ENCODE measurements at places on chromosomes 13 and 19.

DNA sequence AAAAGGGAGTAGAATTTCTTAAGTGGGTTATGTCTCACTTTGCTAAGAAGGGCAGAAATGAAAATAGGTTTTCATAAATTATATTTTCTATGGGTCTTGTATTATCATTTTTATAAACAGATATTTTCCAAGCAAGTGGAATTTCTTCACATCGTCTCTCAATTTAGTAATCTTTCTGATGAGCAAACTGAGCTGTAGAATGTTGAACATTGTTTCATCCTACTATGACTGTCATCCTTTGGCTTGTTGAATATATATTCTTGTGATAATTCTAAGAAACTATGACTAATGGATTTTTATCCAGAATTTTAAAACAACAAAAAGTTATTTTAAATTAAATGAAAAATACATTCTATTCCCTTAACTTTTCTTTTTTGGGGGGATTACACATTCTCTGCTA is 313.8 kb downstream of the ENOX1 start:
- DNase-seq, result no peak

DNA sequence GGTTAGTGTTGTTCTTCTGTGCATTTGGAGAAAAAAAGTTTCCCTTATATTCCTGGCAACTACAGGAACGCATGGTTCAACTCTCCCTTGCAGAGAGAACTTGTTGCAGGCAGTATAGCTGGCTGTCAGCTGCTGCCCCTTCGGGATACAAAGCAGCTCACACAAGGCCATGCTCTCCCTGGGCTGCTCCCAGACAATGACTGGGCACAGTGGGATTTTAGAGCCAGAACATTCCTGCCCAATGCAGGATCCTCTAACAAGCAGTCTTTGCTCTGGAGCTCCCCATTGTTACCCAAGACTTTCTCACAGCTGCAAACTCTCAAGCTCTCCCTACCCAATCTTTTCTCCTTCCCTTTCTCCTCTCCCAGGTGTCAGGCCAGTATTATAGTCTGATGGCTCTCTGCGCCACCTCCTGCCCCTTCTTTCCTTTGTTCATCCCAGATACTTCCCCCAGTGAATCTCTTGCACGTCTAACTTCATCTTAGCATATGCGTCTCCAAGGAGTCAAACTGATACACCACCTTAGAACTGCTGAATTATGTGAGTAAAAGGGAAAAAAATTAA is 27.5 kb upstream of the SERPINE3 start:
- no peak for DNase-seq

DNA sequence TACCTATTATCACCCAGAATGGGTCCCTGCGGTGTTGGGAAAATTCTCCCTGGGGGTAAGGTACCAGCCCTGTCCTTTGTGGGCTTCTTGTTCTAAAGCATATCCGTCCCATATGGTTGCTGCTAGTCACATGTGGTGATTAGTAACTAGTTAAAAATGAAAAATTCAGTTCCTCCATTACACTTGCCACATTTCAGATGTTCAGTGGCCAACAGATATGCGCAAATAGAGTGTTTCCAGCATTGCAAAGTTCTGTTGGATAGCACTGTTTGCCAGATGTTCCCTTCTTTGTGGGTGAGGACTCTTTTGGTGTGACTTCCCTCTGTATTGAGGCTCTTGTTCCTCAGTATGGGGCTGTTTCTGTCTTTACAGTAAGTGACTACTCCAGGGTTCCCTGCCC is 3.8 kb downstream of the CNOT3 start:
- DNase-seq, result no peak

GRCh38 chr13:48400850-48401291 is 12.0 kb downstream of the LPAR6 start:
- DNase-seq, result no peak

DNA sequence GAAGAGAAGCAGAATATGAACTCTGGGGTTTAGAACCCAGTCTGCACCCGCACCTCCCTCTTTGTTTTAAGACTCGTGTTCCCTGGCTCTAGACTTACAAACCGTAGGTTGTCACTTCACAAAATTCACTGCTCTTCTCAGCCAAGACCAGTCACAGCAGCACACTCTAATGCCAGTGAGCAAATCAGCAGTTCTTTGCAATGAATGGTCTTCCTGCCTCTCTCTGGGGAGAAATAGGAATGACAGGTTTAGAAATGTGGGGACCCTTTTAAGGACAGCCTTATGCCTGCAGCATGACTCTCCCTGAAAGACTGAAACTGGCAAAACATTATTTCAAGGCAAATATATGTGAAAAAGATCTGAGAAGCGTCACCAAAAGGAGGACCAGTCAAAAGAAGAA is 156.9 kb downstream of the KCTD15 start:
- DNase-seq, result no peak

DNA sequence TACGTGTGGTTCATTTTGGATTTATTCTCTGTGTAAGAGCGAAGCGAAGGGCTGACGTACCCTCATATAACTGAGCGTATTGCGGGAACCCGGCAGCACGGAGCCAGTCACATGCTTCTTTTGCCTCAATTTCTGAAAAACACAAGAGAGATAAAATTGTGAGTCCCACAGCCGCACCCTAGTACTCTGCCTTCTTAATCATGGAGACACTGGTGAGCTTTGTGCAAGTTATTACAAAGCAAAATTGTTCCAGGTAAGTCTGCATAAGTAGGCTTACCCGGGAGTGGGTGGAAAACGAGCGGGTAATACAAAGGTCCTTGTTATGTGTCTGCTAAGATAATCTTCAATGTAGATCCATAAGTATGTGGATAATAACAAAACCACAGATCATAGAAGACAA is 118.1 kb downstream of the STARD13 start:
- no peak for DNase-seq

- DNase-seq, result no peak
Observed at GRCh38 chr19:8550070-8550469, 27.2 kb downstream of the MYO1F start.

DNA sequence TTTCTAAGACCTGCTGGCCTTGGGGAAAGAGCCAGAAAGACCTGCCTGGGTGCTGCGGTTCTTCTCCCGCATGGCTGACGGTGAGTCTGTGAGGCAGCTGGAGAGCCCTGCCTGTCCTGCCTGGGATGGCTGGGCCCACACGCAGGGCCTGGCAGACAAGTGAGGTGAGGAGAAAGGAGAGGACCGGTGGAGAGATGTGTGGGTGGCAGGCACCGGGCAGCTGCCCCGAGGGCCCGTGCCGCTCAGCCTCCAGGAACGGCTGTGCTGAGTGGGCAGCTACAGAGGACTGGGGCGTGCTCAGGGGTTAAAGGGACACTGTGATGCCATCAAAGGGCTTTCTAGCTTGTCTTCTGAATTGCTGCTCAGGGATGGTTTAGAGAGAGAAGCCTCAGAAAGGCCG is 53.8 kb downstream of the MLLT1 start:
- DNase-seq, result no peak

DNA sequence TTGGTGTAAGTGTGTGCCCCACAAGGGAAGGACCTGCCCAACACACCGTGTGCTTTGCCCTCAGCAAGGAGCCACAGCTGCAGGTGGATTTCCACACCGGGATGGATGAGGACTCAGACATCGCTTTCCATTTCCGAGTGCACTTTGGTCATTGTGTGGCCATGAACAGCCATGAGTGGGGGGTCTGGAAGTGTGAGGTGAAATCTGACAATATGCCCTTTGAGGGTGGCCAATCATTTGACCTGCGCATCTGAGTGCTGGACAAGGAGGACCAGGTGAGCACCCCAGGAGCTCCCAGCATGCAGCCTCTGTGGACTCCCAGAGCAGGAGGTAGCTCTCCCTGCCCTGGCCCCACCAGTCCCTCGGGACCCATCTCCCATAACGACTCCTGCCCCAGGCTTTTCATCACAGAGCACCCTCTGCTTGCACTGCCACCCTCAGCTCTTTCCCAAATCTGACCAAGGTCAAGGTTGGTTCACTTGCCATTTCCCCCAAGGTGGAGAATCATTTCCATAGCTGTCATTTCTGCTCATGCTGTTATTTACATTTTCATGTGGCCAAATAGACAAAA is 13.2 kb upstream of the EID2 start:
- DNase-seq, result no peak

DNA sequence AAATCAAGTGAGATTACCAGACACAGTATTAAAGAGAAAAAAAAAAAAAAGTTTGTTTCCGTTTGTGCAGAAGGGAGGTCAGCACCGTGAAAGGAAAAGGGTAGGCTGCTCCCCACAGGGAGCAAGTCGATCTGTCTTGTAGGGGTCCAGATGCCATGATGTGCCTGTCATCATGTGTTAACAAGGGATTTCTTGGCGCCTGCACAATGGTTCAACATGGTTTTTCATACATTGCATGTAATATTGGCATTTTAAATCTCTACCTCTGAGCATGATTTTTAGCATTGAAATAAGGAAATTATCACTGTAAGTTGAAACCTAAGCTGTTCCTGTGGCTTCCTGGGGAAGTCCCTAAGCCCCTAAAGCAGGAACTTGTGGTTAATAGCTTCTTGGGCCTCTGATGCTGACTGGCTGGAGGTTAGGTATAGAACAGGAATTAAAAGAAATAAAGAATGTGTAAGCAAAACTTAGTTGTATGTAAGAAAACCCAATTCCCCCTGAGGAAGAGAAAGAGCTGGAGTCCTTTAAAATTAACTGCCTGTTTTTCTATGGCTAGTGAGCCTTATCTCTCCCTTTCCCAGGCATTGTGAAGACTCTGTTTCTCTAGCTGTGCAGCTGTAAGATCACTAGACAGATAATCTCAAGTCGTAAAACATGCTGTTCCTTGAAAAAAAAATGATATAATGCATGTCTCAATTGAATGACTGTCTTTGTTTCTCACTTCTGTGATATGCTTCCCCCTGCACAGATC is 7.4 kb upstream of the FCGBP start:
- no peak for DNase-seq

DNA sequence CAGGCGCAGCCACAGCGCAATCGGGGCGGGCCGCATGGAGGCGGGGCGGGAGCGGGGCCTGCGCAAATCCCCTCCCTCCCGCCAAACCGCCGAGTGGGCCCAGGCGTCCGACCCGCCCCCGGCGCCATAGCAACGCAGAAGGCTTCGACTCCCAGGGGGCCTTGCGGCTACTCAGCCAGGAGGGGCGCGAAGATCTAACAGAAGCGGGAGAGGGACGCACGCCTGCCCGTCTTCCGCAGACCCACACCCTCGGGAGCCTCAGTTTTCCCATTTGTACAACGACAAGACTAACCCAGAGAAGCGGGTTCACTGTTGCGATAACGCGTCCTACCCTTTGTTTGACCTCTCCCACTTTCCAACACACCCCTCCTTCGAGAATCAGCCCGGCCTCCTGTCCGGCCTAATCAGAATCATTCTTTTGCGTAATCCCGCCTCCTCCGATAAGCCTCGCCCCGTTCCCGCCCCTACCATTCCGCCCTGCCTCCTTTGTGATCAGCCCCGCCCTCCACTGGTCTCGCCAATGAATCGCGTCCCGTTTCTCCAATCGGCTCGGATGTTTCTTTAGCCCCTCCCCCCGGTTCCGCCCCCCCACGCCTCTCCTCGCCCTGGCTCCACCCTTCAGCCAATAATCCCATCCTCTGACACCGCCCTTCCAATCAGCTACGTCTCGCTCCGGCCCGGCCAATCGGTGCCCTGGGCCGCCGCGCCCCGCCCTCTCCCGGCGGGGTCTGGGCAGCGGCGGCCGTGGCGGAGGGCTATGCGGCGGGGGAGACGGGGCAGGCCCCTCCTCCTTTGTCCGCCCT is at the start of gene PCSK4:
Gene PCSK4, minus strand, starts transcription at position 40 of the 803 bp plus-strand sequence. Its CDS starts 4 bp downstream, at position 36.
- DNase-seq, result peak; percentile 97

- DNase-seq, result no peak
Observed at GRCh38 chr19:1089891-1090290, 5.3 kb downstream of the POLR2E start.

DNA sequence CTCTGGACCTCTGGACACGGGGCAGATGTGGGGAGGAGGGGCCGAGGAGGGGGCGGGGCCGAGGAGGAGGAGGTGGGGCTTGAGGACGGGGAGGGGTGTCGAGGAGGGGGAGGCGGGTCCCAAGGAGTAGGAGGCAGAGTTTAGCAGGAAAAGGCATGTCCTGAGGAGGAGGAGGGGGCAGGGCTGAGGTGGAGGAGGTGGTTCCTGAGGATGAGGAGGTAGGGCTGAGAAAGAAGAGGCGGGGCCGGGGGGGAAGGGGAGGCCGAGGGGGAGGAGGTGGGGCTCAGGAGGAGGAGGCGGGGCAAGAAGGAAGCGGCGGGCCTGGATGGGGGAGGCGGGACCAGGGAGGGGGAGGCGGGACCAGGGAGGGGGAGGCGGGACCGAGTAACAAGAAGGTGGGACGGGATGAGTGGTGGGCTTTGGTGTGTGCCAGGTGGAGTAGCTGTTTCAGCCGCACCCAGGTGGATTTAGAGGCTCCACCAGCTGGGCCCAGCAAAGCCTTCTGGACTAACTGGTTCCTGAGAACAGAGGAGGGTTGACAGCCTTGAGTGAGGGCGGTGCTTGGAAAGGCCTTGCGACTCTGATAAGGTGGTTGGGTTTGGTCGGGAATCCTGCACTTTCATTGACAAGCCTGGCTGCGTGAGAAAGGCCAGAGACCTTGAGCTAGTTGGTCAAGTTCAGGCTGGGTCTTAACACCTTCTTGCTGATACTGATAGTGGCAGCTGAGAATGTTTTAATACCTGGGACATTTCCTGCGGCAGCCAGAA is 7.7 kb downstream of the TECR start:
- no peak for DNase-seq

DNA sequence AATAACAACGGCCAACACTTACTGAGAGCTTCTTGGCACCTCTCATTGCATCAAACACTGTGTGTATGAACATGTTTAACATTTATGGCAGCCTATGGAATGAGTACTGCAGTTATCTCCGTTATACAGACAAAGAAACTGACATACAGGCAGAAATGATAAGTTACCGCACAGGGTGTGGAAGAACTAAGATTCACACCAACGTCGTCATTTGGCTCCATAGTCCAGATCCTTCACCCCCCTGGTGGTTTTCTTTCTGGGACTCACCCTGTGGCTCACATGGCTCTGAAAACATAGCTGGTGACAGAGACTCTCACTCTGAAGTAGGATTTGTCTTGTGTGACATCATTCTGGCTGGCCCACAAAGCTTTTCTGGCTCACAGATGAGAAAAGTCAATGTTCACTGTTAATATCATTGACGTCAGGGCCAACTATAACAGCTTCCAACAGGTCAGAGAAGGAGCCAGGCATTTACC is 230.1 kb downstream of the DLEU7 start:
- DNase-seq, result no peak

- DNase-seq, result peak; percentile 72
Observed at GRCh38 chr19:46614114-46614722, 10.7 kb downstream of the PTGIR start.

DNA sequence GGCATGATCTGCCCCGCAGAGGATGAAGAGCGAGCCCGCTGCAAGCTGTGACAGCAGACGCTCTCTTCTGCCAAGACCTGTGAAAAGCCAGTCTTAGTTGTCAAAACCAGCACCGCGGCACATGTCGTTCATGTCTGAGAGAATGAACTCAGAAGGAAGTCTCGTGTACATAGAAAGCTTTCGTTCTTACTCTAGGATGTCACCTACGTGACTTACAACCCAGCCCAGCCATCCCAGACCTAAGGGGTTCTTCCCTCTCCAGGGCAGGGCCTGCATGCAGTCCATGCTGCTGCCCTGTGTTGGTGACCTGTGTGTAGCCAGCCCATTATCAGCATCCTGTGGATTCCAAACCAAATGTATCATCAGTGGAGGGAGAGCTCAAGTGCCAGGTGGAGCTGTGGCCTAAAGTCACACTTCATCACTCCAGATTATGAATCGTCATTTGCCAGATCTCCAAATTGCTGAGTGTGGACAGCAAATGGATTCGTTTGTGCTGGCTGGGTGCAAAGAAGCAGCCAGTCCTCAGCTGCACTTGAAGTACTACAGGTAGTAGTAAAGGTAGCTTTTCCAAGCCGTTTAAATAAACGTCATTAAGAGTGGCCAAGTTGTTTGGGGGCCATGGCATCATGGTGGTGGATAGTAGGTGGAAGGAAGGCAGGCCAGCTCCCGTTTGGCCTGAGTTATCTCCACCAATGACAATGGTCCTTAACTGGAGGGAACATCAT is 73.9 kb upstream of the GPR183 start:
- no peak for DNase-seq

All from stimulated activated CD4-positive, alpha-beta T cell treated with anti-CD3 and anti-CD28 coated beads, Interleukin-1b, Interleukin-23, amount 100 ng/mL, for 1 hour (primary cell).